ENCODE measurements at places on chromosomes 4 and X.

DNA sequence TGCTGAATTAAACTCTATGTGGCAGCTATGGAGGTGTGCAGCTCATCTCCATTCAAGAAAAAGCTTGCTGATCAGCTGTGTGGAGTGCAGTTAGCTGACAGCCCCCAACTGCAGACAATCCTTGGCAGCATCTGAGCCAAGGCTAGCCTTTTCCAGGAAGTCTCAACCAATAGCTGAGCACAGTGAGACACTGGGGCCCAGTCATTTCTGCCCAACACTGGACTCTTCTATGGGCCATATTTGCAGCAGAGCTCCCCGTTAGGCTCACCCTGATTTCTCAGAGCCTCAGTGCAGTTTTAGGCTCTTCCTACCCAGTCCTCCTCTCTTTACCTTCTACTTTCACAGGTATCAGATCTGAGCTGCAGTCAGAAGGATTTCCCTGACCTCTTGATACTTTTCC lies 12.9 kb downstream of the DDX53 start:
- DNase-seq, result no peak

DNA sequence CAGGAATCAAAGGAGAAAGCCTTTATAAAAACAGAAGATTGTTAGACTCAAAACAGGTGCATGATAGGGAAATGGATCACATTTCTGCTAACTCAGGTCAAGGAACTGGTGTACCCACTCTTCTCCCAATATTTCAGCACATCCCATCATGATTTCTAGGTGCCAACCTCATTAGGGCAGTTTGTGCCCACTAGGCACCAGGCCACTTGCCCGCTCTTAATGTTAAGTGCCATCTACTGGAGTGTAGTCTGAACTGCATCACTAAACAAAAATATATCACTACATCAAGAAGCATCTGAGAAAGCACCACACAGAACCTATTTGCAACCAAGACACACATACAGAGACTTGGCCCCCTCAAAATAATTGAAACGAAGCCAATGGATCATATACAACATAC lies 140.4 kb upstream of the GRID2 start:
- DNase-seq, result no peak

- no peak for DNase-seq
These were observed 3.0 kb downstream of the RBPJ start for GRCh38 chr4:26323821-26324220.

GRCh38 chr4:73161527-73162185 lies 92.1 kb upstream of the COX18 start:
- DNase-seq, result no peak

GRCh38 chrX:18377796-18378195 lies 23.3 kb upstream of the SCML2 start:
- DNase-seq, result peak; percentile 32

DNA sequence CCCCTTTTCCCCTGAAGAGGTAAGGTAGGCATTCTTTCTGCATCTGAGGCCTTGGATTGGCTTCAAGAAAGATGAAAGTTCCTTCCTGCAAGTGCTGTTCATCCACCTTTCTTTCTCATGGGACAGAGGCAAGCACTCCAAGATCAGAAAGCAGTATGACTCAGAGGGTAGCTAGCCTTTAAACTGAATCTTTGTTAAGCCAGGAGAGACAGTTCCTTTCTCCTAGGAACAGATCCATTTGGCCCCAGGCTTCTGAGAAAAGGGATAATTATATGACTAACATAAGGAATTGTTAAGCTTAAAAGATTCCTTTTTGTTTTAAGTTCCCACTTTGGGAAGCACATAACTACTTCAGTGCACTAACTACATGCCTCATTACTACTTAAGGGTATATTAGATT lies 192.0 kb downstream of the PPP3CA start:
- DNase-seq, result no peak

DNA sequence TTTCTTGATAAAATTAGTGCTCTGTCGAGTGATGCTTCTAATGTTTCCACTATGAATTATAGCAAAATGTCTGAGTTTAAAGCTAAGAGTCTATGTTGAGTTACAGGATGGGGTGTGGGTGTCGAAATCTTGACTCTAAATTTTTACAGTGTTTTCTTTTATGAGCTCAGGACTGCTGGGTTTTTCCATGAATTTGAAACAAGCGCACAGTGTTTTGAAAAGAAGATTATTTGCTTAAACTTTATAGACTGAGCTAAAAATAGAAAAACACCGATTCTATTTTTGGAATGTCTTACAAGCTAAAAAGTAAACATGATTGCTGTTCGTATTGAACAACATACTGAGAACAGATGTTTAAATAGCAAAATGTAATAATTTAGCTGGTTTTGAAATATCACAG lies 7.5 kb downstream of the PTTG2 start:
- DNase-seq, result no peak

- no peak for DNase-seq
These were observed 600.4 kb upstream of the CPXCR1 start for GRCh38 chrX:88146577-88146976.

- DNase-seq, result no peak
These were observed 81.5 kb upstream of the IL13RA2 start for GRCh38 chrX:115098897-115099296.

GRCh38 chr4:83219344-83220331 lies 65.0 kb downstream of the COQ2 start:
- no peak for DNase-seq

DNA sequence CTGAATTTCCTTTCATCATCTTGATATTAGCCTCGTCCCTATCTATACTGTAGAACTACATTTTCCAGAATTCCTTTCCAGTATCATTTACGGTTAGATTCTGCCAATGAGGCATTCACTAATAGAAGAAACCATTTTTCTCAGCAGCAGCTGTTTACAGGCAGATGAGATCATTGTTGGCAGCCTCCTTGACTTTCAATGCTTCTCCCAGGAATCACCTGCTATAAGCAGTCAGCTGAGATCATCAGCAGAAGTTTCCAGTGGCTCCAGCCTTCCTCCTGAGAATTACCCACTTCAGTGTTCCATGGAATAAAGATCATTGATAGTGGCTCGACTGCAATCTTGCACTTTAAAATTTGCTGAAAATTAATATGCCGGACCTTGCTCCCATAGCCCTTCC lies 157.3 kb upstream of the TET2 start:
- DNase-seq, result peak; percentile 40

DNA sequence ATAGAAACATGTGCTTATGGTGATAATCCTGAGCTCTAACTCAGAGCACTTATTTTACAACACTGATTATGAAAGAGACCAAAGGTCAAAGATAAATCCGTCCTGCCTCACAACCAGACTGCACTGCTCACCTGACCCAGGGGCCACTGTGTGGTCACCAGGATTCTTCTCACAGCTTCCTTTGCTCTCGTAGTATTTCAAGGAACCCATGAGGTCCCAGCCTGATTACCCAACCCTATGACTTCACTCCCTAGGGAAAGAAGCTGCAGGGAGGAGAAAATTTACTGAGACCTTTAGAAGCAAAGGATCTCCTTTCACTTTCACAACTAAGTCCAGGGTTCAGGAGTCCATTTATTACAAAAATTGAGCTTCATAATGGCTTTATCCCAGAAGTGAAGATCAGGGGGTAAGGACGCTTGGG lies 9.6 kb downstream of the SLC25A5 start:
- DNase-seq, result peak; percentile 80

DNA sequence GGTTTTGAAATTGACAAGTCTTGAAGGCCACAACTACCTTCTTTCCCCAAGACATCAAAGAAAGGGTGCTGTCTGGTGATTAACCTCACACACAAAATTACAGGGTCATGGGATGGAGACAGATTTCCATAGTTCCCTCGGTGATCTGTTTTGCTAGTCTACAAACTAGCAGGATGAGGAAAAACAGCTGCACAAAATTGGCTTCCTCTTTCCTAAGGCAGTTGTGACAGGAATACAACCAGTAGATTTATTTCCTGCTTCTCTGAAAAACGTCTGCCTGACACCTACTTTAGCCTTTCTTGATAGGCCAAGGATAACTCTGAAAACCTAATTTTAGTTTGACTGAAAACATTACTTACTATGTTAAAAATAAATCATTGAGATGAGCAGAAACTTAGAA lies 39.6 kb downstream of the DKK2 start:
- DNase-seq, result no peak

DNA sequence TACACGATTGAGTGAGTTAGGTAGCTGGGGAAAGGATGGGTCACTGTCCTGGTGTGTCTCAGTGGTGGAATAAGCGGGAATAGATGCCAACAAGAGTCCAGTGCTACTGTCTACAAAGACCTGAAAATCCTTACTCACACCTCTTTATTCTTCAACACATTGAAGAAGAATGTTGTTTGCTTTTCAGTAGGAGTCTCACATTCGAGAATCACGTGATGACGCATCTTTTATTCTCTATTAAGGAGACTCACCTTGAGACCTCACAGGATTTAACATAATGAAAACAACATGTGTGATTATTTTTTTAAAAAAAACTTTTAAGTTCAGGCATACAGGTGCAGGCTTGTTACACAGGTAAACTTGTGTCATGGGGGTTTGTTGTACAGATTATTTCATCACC lies 75.2 kb downstream of the CD38 start:
- no peak for DNase-seq

DNA sequence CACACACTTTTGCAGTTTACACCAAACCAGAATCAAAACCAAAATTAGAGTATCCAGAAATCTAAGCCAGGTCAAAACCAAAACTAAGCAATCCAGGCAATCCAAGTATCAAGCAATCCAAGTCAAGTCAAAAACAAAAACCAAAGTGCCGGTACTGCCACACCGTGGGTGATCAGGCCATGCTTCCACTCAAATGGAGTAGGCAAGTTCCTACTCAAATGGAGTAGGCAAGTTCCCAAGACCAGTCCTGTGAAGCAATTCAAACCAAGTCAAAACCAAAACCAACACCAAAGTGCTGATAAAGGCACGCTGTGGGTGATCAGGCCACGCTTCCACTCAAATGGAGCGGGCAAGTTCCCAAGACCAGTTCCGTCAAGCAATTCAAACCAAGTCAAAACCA lies 31.3 kb downstream of the MID1 start:
- no peak for DNase-seq

GRCh38 chrX:107978071-107978470 lies 4.1 kb downstream of the TEX13B start:
- DNase-seq, result no peak

Measured in body of pancreas (tissue), 4 donors.